Sciatic nerve (tissue), 2 donors: ENCODE measurements at places on chromosomes 3 and 15. TPM values are rescaled to one million over a fixed set of nuclear protein-coding genes. Genes with fewer than 3 reads are reported as not detected.

DNAH12 gene
- 0.80 TPM for total RNA-seq

RLBP1 gene
- total RNA-seq, result not detected

CCR1 gene
- total RNA-seq, result 16.5 TPM

SLC35G2 gene
- 8.0 TPM for total RNA-seq

SEMA3B gene
- total RNA-seq, result 390 TPM

ATP13A4 gene
- 1.2 TPM for total RNA-seq

LEKR1 gene
- total RNA-seq, result 1.9 TPM

NEK10 gene
- total RNA-seq, result 1.9 TPM

ZMYND10 gene
- 1.9 TPM for total RNA-seq

ECE2 gene
- not detected for total RNA-seq

C3orf80 gene
- total RNA-seq, result 0.49 TPM

RNU6-1 gene
- total RNA-seq, result not detected

THAP10 gene
- 3.4 TPM for total RNA-seq

MAP6D1 gene
- 1.1 TPM for total RNA-seq

DLL4 gene
- 33.3 TPM for total RNA-seq

TGM5 gene
- not detected for total RNA-seq

MTMR10 gene
- 67.7 TPM for total RNA-seq

POPDC2 gene
- total RNA-seq, result 4.9 TPM

CCK gene
- total RNA-seq, result not detected

CHL1 gene
- 252 TPM for total RNA-seq

TPRG1 gene
- 12.7 TPM for total RNA-seq

STAC gene
- total RNA-seq, result 4.4 TPM

CLDN18 gene
- 0.09 TPM for total RNA-seq

SLC6A20 gene
- total RNA-seq, result 8.2 TPM

CYP1A2 gene
- total RNA-seq, result not detected

CYP1A1 gene
- total RNA-seq, result 0.18 TPM
